ENCODE measurements at places on chromosomes 7 and 10.

DNA sequence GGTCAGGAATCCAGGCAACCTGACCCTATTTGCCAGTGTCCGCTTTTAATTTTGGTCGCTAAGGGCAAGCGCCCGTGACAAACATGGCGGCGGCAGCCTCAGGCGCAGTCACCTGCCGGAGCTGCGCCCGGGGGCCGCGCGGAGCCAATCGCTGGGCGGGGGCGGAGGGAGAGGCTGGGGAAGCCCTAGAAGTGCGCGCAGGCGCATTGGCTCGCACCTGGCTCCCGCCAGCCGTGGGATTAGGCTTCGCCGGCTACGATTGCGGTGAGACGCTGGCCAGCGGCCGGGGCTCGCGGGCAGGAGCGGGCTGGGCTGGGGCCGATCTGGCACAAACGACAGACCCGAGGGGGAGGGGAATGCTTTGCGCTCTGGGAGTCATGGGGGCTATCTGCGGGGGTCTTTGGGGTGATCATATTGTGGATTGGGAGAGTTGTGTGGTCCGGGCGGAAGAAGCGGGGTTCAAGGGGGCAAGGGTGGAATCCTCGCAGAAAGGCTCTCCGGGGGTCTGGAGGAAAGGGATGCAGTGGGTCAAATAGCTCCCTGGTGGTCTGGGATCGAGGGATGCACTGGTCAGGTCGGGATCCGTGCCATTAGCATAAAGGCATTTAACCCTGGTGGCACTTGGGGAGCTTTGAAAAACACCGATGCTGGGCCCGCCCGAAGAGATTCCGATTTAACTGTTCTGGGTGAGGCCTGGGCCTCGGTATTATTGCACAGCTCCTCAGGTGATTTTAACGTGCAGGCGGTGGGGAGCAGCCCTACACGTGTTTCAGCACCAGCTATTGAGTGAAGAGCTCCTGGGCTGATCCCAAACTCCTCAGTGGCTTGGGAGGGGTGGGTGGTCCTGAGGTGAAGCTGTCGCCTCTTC is 10.1 kb upstream of the C10orf95 start:
- H3K27me3 ChIP-seq, result no peaks in the 10 kb centered on the region
- no peaks in the 10 kb centered on the region for H3K4me1 ChIP-seq
- H3K36me3 ChIP-seq, result no peaks in the 10 kb centered on the region
- DNase-seq, result peak; percentile 81
- H3K27ac ChIP-seq, result no peak overlapping the region

GRCh38 chr10:117053482-117053881 is 48.5 kb upstream of the SHTN1 start:
- peak; percentile 1 for DNase-seq
- H3K27ac ChIP-seq, result no peak overlapping the region
- H3K4me3 ChIP-seq, result no peak overlapping the region
- peaks cover 6% of the 10 kb centered on the region for H3K27me3 ChIP-seq
- H3K36me3 ChIP-seq, result no peaks in the 10 kb centered on the region

GRCh38 chr7:69966766-69967591 is 368.7 kb downstream of the AUTS2 start:
- H3K36me3 ChIP-seq, result no peaks in the 10 kb centered on the region
- H3K27ac ChIP-seq, result no peak overlapping the region
- no peaks in the 10 kb centered on the region for H3K4me1 ChIP-seq
- H3K4me3 ChIP-seq, result no peak overlapping the region

GRCh38 chr7:29480451-29480850 is 83.2 kb upstream of the PRR15 start:
- DNase-seq, result no peak
- H3K27ac ChIP-seq, result no peak overlapping the region
- no peaks in the 10 kb centered on the region for H3K36me3 ChIP-seq
- no peaks in the 10 kb centered on the region for H3K4me1 ChIP-seq
- H3K4me3 ChIP-seq, result no peak overlapping the region
- H3K27me3 ChIP-seq, result no peaks in the 10 kb centered on the region

Measured in GM23248 (cell line).